8988T (cell line): ENCODE measurements at places on chromosomes 12 and 14.

- DNase-seq: no peak
Measured at GRCh38 chr14:69928111-69928523, 48.9 kb downstream of the SMOC1 start.

DNA sequence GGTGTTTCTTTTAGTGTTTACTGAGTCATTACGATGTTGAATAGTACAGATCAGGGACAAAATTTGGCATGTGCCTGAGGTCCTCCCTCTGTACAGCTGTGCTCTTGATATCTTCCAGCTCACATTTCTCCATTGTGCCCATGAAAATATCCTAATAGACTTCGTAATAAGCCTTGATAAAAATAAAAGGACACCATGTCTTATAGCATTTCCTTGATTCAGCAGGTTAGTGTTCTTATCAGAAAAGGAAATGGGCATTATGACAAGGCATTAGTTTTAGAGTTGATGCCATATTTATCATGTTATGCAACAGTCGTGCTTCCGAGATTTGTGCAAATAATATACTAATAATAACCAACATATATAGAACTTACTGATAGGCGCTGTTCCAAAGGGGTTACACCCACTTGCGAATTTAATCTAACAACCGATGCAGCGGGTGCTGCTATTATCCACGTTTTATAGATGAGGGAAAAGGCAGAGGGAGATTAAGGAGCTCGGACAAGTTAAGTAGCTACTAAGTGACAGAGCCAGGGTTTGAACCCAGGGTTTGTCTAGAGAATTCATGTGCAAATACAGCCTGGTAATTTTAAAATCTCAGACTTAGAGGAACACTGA lies 15.1 kb upstream of the WNK1 start:
- DNase-seq: no peak

DNA sequence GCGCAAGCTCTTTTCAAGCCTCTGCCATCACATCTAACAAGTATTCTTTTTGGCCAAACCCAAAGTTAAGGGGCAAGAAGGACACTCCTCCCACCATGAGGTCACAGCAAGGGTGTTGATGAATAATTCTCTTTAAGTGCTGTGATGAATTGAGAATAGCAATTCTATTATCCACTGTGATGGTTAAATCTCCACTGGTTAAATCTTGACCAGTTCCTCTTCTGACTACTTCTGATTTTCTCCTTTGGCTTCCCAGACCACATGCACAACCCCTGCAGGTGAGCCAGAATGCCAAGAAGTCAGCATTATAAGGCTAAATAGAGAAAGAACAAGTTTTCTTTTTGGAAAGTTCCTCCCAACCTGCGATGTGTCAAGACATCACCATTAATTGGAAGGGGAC lies 90.6 kb upstream of the BCL2L14 start:
- DNase-seq: no peak

GRCh38 chr14:61326146-61326545 lies 4.8 kb downstream of the PRKCH start:
- no peak for DNase-seq

DNA sequence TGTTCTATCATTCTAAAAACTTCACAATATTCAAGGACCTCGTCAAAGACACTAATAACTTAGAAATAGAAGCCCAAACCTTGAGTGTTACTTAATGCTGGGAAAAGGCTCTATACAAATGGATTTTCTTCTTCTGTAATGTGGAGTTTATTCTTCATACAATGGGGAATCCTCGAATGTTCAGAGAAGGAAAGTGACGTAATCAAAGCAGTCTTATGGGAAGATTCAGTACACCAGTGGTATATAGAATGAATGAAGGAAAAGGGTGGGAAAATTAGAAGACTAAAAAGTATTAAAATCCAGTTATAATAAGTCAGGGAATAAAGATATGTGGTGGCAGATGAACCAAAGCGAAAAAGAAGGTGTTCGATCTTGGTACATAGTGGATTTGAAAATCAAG lies 106.5 kb downstream of the PLCZ1 start:
- DNase-seq: no peak

- DNase-seq: no peak
Measured at GRCh38 chr14:68684466-68685418, 108.1 kb downstream of the ZFP36L1 start.

GRCh38 chr14:53215101-53215500 lies 62.0 kb upstream of the DDHD1 start:
- DNase-seq: no peak

DNA sequence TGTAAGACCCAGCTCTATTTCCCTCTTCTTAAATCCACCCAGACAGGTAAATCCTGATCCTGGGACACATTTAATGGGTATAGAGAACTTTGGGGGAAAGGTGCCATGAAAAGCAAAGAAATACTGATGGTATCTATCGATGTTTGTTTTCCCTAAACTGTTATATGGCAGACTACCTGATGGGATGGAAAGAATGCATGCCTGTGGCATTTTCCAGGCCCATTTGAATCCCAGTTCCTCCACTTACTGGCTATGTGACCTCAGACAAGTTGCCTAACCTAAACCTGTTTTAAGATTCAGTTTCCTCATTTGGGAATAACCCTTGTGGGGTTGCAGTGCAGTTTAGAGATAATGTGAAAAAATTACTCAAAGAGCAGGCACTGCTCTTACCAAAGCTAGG lies 404.5 kb downstream of the FUT8 start:
- DNase-seq: no peak

GRCh38 chr12:49776413-49776812 lies 35.1 kb downstream of the TMBIM6 start:
- DNase-seq: no peak

DNA sequence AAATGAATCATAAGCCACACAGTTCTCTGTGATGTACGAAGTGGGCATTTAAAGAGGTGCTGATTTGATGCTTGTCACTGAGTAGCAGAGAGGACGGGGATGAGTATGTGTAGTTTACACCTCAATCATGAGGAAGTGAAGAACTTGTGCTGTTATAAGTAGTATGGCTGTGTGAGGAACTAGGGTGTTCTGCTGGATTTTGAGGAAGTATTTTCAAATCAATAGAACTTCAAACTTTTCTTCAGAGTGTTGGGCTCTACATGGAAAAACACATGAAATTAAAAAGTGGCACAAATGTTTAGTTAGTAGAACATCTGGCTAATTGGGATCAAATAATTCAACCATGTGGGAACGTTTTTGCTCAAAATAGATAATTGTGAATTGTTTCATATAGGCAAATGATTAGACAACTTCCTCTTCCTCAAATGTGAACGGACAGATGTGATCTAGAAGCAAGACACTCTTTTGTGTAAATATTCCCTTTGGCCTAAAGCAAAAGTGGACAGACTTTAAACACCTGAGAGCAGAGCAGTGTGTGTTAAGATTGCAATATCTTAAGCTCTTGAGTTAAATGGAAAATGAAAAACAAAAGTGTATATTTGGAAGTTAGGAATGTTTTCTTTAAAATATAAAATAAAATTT lies 168.5 kb downstream of the NAV3 start:
- DNase-seq: no peak

DNA sequence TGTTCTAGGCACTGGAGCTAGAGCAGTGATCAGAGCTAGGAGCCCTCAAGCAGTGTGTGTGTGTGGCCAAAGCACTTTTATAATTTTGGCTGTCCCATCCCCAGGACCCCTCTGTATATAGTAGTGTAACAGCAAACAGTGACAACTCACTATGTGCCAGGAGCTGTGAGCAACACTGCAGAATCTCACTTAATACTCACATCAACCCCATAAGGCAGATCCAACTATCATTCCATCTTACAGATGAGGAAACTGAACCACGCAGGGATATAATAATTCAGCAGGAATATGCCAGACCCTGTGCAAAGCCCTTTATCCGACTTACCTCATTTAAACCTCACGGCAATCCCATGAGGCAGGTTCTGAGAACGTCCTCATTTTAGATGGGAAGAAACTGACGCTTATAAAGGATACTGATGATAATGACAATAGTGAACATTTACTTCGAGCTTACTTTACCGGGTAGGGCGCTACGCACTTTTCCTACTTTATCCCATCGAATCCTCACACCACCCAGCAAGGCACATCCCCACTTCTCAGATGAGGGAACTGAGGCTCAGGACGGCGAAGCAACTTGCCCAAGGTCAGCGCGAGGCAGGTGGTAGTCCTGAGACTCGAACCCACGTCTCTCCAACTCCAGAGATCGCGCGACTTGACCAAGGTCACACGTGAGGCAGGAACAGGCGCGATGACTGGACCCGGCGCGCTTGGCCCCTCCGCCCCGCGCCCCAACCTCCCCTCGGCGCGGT lies 687 bp downstream of the RAB35 start:
- peak; percentile 65 for DNase-seq

GRCh38 chr12:2624543-2625288 lies 170.1 kb upstream of the FKBP4 start:
- DNase-seq: no peak

GRCh38 chr14:51304438-51304837 lies 64.4 kb downstream of the TMX1 start:
- DNase-seq: no peak

DNA sequence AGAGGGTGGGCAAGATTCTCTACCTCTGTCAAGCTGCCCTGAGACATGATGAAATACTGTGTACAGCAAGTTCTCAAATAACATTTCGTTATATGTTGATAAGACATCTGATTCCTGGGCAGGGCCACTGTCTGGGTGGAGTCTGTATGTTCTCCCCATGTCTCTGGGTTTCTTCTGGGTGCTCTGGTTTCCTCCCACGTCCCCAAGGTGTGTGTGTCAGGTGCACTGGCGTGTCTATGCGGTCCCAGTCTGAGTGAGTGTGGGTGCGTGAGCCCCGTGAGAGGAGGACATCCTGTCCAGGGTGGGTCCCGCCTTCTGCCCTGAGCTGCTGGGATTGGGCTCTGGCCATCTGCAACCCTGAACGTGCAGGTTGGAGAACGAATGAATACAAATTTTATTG lies 29.6 kb downstream of the KCTD10 start:
- DNase-seq: no peak

GRCh38 chr14:85079842-85080730 lies 449.9 kb upstream of the FLRT2 start:
- no peak for DNase-seq

- no peak for DNase-seq
Measured at GRCh38 chr14:37413504-37414003, 181.5 kb downstream of the FOXA1 start.

- no peak for DNase-seq
Measured at GRCh38 chr14:103188810-103189480, 65.7 kb downstream of the TNFAIP2 start.

- no peak for DNase-seq
Measured at GRCh38 chr12:15052691-15053090, 79.8 kb downstream of the PDE6H start.

DNA sequence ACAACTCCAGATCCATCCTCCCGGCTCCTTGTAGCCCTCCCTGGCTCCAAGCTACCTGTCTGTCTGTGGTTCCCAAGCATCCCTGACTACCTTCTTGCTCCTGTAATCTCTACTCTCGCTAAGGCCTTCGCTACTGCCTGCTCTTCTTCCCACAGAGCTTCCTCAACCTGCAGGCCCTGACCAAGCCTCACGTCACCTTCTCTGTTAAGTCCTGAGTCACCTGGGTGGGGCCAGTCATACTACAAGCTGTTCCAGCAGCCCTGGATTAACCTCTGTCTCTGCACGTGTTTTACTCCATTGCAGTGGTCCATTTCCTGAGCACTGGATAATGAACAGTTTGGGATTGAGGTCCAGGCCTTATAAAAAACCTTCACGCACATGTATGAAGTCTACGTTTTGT lies 770.7 kb downstream of the BCL11B start:
- DNase-seq: no peak

DNA sequence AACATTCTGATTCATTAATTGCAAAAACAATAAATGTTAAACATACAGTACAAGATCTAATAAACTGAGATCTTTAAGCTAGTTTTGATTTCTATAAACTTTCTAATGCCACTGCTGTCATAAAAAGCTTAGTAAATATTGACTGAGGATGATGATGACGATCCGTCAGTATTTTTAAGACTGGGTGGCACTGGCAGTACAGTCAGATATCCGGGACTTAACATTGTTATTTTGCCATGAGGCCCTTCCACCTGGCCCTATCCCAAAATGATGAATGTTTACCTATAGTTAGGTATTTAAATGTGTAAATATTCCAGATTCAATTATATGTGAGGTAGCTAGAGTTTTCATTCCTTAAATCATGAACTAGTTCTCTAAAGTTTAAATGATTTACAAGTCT lies 158.5 kb downstream of the FOXA1 start:
- DNase-seq: no peak

GRCh38 chr12:121809712-121810116 lies 5.9 kb downstream of the SETD1B start:
- DNase-seq: no peak

GRCh38 chr12:116027551-116027821 lies 250.0 kb downstream of the MED13L start:
- no peak for DNase-seq

DNA sequence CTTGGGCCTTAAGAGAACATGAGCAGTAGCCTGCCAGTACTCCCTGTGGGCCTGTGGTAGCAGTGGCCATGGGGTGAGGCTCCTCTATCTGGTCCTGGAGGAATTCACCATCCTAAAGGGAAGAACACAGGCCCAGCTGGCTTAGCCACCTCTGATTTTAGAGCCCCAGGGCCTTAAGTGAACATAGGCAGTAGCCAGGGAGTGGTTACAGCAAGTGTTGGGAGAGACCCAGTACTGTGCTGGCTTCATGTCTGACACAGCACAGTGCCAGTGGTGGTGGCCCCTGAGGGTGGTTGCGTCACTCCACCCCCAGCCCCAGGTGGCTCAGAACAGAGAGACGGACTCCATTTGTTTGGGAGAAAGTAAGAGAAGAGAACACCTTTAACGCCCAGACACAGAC lies 105.1 kb downstream of the TXNDC16 start:
- DNase-seq: no peak
